ENCODE measurements at places on chromosomes 11 and 22.

- no peak for DNase-seq
Observed at GRCh38 chr11:7004482-7004881, 15.7 kb downstream of the ZNF214 start.

DNA sequence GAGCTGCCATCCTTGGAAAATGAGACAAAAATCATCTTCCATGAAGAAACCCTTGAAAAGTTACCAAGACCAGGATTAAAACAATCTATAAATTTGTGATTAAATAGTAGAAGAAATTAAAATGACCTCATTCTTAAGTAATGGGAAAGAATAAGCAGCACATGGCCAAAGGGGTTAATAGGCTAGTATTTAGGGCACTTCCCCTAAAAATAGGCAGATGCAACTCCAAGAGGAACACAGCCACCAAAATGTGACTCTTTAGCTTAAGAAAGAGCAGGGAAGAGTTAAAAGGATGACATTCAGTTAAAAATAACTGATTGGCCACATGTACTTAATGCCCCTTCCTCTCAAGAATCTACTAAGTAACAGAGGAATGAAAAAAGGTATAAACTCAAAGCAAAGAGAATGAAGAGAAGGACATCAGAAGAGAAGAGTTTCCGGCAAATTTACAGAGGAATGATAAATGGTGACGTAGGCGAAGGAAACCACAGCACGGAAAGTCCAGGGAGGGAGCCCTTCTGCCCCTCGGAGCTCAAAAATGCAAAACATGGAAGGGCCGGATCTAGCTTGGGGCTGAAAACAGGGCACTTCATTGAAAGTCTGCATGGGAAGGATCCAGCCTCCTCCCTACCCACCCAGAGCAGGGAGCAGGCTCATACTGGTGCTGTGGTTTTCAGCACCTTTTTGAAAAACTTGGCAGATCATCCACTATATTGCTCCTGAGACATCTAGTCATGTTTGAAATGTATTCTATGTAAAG, 17.8 kb downstream of the SCUBE2 start:
- DNase-seq: no peak

- no peak for DNase-seq
Observed at GRCh38 chr22:21984793-21985192, 2.2 kb upstream of the TOP3B start.

DNA sequence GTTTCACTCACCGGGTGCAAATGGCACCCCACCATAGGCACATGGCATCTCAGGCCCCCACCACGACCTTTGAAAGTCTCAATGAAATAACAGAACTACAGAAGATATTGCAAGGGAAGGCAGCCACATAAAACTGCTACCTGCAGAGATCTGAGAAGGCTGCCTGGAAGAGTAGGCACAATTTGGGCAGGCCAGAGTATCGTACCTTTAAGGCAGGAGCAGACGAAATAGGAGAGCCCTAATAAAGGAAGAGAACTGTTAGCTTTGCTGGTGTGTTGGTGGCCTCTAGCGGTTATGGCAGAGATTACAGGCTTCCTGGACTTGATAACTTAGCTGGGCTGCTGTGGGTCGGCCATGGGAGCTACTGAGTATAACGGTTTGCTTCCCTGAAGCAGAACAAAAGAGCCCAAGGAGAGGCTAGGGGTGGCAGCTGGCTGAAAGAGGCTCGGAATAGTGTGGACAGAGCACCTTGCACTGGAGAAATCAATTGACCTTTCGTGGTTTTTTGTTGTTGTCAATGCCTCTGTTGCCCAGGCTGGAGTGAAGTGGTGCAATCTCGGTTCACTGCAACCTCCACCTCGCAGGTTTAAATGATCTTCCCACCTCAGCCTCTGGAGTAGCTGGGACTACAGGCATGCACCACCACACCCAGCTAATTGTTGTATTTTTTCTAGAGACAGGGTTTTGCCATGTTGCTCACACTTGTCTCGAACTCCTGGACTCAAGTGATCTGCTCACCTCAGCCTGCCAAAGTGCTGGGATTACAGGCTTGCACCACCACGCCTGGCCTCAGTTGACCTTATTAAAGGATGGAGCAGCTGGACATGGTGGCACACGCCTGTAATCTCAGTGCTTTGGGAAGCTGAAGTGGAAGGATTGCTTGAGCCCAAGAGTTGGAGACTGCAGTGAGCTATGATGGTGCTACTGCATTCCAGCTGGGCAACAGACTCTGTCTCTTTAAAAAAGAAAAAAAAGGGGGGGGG, 4.8 kb downstream of the SDF2L1 start:
- no peak for DNase-seq

GRCh38 chr11:117857734-117858414, 18.6 kb downstream of the FXYD6 start:
- no peak for DNase-seq

DNA sequence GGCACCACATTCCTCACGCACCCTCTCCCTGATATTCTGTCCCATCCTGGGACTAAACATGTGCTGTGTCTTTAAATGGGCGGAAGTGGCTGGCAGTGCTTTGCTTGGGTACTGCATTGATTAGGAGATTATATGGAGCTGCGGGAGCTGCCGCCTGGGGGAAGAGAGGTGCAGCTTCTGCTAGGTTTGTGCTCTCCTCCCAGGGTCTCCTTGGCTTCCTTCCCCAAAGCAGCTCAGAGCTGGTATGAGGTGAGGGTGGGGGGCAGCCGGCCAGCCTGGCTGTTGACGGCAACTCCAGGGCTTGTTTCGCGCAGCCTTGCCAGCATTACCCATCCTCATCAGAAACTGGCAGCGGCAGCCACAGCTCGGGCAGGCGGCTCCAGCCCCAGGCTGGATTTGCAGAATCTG, 95.4 kb downstream of the GRAMD1B start:
- DNase-seq: no peak
